ENCODE measurements at places on chromosomes 2 and 18. TPM values are rescaled to one million over a fixed set of nuclear protein-coding genes. Genes with fewer than 3 reads are reported as not detected.
A peak's percentile ranks its signal among the peaks of the same experiment; 100 is the strongest.

RESP18 gene
- not detected for total RNA-seq

DNA sequence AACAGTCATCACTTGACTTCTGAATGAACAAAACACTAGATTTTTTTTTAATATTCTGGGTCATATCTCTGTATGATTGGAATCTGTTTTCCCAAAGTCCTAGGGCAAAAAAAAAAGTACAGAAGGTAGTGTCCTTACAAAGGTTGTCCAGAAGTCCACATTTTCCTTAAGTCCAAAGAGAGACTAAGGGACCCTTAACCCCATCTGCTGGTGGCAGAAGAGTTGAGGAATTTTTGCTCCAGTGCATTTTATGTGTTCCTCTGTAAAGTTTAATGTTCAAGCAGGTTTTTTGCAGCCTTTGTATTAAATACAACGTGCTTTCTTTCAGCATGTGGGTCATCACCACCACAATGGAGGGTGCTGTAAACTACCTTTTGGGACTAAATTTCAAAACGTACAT, 215.9 kb downstream of the SP3 start:
- DNase-seq, result no peak

GKN1 gene
- not detected for total RNA-seq

SCN7A gene
- total RNA-seq, result not detected

GRCh38 chr2:105739426-105739825, 5.3 kb upstream of the NCK2 start:
- DNase-seq, result no peak

DNA sequence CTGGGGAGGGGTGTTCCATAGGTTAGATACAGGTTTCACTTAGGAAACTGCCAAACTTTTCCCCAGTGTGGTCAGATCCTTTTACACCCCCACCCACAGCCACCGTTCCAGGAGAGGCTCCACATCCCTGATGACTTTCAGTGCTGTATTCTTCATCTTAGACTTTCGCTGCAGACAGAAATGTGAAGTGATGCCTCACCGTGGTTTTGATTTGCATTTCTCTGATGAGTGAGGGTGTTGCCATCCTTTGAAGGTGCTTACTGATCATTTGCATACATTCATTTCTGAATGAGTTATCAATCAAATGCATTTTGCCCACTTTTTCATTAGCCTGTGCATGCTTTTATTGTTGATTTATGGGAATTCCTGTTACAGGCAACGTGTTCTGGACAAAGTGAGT, 14.9 kb downstream of the COPS9 start:
- no peak for DNase-seq

DNA sequence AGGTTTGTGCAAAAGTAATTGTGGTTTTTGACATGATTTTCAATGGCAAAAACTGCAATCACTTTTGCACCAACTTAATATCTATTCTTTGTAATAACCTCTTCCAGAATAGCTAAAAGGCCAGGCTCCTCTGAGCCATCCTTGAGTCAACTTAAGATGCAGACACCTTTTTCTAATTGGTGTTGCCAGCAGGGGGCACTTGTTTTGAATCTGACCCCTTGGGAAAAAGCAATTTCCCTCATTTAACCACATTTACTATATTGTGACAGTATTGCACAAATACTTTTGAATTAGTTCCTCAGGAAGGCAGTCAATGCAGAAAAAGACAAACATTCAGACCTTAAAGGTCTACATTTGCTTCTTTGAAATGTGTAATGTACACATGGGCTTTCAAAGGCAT, 78.6 kb upstream of the GALNT5 start:
- no peak for DNase-seq

DNA sequence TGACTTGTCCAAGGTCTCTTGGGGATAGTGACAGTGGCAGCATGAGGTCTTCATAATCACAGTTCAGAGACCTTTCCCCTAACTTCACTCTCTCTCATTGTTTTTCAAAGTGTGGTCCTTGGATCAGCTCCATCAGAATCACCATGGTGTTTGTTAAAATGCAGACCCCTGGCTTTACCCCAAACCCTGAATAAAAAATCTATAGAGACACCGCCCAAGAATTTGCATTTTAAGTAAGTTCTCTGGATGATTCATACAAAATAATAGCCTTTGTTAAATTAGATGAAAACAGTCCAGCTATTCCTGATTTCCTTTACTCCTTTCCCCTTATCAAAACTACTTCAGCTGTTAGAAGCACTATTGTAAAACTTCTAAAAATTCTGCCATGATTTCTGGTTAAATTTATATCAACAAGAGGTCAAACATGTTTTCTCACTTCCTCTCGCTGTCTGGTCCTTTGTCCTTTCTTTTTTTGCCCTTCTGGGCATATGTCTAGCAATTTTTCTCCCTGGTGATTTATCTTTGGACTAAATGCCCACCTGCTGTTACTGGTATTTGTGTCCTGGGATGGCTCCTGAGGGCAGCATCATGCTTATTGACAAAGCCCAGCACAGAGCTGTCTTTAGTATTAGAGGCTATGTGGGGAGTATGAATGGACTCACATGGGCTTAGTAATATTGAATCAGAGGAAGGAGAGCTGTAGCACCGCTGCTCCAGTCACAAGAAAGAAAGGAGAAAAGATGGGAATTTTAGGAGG, 63.4 kb downstream of the LHCGR start:
- no peak for DNase-seq

DNA sequence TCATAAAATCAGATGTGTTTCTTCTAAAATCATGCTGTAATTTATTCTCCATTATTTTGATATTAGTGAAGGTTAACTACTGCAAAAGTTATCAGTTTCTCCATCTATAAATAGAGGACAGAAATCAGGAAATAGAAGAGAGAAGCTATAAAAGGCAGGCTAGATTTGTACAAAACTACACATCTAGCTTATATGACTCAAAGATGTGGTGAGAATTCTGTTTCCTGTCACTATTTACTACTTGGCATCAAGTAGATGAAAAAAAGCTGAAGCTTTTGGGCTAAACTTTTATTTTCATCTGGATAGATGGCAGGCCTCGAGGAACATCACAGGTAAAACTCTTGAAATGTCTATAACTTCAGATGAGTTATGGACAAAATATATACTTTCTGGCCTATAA, 49.8 kb upstream of the NAB1 start:
- DNase-seq, result no peak

SLC30A3 gene
- total RNA-seq, result 71.6 TPM

SLC5A7 gene
- total RNA-seq, result not detected

DNA sequence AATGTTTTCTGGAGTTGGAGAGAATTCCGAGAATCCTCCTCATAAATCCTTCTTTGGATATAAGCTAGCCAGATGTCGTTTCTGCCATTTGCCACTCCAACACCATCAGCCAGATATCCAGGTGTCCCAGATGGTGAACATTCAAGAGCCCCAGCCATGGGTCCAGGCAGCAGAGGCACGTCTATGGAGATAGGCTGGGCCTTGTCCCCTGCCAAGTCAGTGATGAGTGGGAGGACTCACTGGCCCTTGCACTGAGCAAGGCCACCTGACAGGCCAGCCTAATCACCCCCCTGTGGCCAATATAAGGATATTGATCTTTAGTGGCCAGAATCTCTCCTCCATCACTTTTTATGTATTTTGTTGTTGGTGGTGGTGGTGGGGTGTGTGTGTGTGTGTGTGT, 28.0 kb downstream of the ARID5A start:
- DNase-seq, result no peak

UNC80 gene
- not detected for total RNA-seq

FAHD2B gene
- 39.1 TPM for total RNA-seq

- DNase-seq, result no peak
Observed at GRCh38 chr2:176390276-176391147, 121.3 kb downstream of the MTX2 start.

- no peak for DNase-seq
Observed at GRCh38 chr2:216698293-216698692, 2.9 kb upstream of the IGFBP5 start.

- no peak for DNase-seq
Observed at GRCh38 chr2:127535422-127535901, at the start of gene MYO7B. Gene MYO7B, plus strand, starts transcription at chr2:127535683. Its CDS starts 24,040 bp downstream, at chr2:127559723.

STAT4 gene
- not detected for total RNA-seq

TTN gene
- under 0.01 TPM for total RNA-seq

NETO1 gene
- not detected for total RNA-seq

DNA sequence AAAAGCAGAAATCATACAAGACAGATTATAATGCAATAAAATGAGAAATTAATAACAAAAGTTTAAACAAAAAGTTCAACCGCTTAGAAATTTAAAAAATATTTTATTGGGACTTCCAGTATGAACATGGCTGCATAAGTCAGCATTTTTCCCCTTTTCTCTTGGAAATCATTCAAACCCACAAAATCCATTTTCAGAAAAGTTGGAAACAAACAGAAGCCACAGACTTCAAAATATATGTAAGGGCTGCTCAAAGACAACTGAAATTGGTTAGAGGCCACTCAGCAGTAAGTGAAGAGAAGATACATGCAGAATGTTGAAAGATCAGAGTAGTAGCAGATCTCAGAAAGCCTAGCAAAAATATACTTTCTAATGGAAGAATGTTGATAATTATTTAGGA, 194.0 kb downstream of the DYSF start:
- DNase-seq, result no peak

LRRC30 gene
- not detected for total RNA-seq

SP140 gene
- total RNA-seq, result 6.4 TPM

INSIG2 gene
- total RNA-seq, result 21.2 TPM

CREB1 gene
- total RNA-seq, result 84.9 TPM

CMPK2 gene
- total RNA-seq, result 0.72 TPM

DNA sequence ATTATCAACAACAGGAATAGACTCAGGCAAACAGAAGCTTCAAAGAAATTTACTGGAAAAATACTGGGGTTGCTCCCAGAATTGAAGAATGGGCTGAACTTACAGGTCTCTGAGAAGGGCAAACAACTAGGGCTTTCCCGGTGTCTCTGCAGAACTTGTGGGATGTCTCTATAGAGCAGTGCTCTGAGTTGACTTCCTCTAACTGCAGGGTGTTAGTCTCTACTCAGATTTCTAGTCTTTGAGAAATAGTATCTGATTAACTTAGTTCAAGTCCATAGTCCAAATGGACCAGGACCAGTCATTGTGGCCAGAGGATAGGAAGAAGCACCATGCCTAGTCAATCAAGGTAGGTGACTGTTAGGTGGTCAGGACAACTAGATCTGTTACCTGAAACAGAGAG, 45.8 kb downstream of the LIMS1 start:
- no peak for DNase-seq

- no peak for DNase-seq
Observed at GRCh38 chr2:121485039-121485438, 45.6 kb upstream of the RNU4ATAC start.

GRCh38 chr2:166825914-166826313, 62.4 kb upstream of the XIRP2 start:
- no peak for DNase-seq

DNA sequence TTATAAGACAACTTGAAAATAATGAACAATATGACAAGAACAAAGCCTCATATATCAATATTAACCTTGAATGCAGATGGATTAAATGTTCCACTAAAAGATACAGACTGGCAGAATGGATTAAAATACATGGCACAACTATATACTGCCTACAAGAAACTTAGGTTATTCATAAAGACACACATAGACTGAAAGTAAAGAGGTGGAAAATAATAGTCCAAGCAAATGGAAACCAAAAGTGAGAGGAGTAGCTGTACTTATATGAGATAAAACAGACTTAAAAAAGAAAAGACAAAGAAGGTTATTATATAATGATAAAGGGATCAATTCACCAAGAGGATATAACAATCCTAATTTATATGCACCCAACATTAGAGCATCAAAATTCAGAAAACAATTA, 18.2 kb downstream of the LMAN1 start:
- DNase-seq, result no peak

PARD6G gene
- total RNA-seq, result not detected

DNA sequence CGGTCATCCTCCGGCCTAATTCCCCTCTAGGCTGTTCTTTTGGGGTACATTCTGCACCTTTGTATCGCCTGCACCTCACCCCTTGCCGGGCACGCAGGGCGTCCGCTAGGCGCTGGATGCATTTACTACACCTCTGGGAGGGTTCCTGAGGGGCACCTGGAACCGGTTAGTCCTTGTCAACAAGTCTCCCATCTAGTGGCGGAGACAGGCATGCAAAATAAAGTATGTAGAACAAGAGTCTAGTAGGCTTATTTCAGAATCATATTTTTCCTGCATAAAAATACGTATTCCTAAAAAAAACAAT, 705 bp upstream of the TEX261 start:
- DNase-seq, result peak; percentile 83

DNA sequence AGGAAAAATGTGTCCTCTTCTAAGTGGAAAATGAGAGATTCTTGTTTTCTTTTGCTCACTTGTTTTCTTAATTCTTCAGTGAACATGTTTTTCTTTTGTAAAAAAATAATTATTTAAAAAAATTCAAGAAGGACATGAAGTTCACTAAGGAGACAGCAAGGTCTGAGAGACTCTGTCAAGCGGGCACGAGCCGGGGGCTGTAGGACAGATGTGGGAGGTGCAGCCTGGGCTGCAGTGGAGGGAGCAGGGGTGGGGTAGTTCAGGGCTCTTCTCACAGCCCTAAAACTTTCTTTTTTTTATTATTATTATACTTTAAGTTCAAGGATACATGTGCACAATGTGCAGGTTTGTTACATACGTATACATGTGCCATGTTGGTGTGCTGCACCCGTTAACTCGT, 4.3 kb upstream of the HDAC4 start:
- no peak for DNase-seq

DNA sequence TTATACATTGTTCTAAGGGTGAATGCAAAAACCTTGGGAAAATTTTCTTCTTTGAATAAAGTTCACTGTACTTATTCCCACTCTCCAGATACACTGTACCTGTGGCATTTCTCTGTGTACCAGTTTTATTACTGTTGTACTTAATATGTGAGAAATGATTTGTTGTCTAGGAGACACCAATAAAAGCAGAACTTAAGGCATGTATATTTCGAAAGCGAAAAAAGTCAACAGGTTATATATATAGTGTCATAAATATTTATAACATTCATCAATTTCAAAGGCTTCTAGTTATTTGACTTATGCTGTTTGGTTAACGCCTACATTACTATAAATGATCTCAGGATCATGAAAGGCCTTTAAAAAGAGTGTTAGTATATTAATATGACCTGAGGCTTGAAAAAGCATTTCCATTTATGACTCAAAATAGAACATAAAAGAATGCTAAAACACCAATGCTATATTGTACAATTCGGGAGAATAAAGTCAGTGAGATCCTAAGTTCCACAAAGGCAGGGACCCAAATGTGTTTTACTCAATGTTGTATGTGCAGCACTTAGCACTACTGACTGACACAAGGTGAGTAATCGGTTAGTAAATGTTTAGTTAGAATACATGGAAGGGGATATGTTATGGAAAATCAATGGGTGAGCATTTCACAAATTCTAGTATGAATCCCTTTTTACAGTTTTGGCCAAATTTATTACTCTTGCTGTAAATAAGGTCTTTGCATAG, 32.2 kb upstream of the HNRNPA3 start:
- DNase-seq, result no peak

Data from OCI-LY7 (cell line).